ENCODE measurements at places on chromosomes 6 and 20. TPM values are rescaled to one million over a fixed set of nuclear protein-coding genes. Genes with fewer than 3 reads are reported as not detected.

GRCh38 chr6:98871057-98871456 is 36.7 kb downstream of the POU3F2 start:
- no peak for DNase-seq

PCSK2 gene
- not detected for total RNA-seq

MPIG6B gene
- total RNA-seq: not detected

GRCh38 chr20:9114709-9115108 is 45.8 kb downstream of the PLCB4 start:
- no peak for DNase-seq

DNA sequence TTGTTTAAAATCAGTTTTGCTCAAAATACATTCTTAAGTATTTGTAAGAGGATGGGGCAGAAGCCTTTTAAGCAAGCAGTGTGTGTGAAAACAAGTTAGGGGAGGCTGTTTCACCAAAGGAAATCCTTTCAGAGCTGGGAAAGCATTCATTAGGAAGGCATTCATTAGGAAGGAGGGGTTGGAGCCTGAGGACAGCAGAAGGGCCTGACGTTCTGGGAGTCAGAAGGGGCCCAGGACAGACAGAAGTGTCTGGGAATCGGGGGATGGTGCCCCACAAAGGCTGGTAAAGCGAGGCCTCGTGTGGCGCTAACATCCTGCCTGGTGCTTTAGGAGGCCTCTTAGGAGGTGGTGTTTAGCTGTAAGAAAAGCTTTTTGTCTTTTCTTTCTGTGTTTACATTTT is 80.6 kb upstream of the NXT1 start:
- no peak for DNase-seq

GRCh38 chr6:127207591-127208120 is 59.0 kb upstream of the RNF146 start:
- DNase-seq: no peak

OR12D3 gene
- total RNA-seq: not detected

- DNase-seq: no peak
Measured at GRCh38 chr20:53099856-53100255, 127.7 kb downstream of the TSHZ2 start.

DNA sequence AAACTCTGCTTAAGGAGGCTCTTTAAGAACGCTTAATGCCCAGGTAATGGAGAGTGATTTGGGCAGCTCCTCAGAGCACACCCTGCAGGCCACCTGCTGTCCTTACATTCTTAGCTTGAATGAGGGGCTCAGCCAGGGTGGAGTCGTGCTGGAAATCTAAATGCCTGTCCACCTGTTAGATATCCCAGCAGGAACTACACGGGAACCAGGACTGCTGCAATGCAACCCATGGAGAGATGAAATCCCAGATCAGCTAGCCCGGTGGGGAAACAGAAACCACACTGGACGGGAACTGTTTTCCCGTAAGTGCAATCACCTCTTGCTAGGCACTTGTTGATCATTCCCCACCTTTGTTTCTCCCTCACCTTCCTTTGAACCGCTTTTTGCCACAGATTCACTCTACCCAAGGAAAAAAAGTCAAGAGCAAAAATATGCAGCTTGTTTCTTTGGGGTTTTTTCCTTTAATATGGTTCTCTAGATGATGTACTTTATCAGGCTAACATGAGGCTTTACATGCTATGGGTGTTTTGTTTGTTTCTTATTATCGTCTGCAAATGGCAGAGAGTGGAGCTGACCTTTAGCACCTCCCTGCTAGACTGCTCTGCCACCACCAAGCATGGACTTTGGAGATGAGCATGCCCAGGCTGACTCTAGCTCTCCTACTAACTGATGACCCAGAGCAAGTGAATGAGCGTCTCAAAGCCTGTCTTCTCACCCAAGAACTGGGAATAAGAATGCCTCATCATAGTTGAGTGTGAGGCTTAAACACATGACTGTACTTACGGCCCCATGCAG is 125.9 kb upstream of the TNFAIP3 start:
- no peak for DNase-seq

DNA sequence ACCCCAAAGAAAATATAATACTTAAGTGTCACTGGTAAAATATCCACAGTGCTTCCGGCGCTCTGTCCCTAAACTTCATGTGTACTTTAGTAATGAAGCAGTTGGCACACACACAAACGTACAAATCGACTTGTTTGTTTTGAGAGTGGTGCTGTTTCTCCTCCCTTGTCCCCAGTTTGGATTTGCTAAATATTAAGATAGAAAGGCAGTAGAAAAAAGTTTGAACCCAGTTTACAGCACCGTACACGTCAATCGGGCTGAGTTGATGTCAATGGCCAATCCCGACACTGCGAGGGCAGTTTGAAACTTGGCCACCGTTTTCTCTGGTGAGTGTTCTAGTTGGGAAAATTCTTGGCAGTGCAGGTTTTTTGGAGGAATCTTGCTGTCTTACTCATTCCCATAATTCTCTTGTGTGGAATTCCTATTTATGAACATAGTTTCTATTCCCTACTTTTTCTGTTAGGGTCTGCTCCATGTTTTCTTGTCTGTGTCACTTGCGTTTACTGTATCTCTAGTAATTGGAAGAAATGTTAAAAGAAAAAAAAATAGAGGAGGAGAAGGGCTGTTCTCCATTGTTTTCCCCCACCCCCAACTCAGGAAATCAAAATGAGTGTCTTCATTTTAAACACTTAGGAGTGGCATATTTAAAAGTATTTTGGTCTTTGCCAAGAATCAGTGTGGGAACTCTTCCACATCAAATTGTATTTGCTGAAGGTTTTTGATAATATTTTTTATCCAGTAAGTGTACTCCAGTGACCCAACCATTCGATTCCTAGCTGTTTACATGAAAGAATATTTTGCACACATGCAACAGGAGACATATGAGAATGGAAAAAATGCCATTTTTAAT is 72.3 kb downstream of the OR2B2 start:
- peak; percentile 47 for DNase-seq

All from activated CD4-positive, alpha-beta memory T cell treated with anti-CD3 and anti-CD28 coated beads, Interleukin-2, amount 10 ng/mL, durations not matched to agents 7 days and 5 days (primary cell).